H7 (cell line): ENCODE measurements at places on chromosomes 4 and X.
A peak's percentile ranks its signal among the peaks of the same experiment; 100 is the strongest.

DNA sequence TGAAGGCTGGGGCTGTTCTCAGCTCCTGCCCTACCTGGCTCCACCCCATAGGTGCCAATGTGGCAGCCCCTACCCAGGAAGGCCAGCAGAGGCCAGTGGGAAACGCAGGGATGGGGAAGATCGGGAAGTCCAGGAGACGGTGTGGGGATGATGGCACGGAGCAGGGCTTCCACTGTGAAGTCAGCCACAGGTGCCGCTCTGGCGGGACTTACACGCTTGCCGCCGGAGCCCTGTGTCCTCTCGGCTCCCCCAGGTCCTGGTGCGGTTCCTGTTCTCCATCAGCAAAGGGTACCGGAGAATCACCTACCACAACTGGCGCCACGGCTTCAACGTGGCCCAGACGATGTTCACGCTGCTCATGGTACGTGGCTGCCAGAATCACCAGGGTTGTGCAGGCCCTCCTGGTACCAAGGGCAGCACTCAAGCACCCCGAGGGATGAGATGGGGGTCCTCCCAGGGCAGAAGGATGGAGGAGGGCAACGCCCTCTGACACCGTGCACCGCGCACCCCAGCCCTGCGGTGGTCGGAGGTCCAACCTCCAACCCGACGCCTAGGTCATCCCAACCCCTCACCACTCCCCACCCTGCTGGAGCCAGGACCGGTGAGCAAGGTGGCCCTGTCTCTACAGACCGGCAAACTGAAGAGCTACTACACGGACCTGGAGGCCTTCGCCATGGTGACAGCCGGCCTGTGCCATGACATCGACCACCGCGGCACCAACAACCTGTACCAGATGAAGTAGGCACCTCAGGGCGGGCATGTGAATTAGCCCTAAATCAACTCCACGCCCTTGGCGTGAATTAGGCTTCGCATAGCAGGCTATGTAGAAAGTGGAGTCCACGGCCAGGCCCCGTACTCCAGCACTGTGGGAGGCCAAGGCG lies 12.0 kb downstream of the ATP5ME start:
- peak; percentile 63 for DNase-seq

DNA sequence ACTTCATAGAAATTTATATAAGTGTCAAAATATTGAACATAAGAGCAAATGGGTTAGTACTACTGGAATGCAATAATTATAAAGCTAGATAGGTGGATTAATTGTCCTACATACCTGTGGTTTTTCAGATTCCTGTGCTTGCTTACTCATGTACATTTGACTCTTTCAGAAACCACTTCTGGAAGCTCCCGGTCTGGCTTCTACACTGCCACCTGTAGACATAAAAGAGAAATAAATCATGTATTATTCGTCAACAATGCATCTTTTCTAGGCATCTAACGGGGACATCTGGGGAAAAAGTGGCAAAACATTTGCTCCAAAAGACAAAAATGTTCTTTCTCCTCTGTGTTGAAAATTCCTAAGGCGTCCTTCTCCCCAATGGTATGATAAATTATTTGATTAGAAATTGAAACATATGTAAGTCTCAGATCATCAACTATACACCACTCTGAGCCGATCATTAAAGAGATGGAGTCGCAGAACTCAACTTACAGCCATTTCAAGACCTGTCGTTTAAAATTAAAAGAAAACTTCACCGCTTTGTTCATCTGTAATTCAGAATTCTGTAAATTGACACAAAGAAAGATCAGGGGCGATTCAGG lies 648.7 kb upstream of the DIPK2B start:
- peak; percentile 19 for DNase-seq

DNA sequence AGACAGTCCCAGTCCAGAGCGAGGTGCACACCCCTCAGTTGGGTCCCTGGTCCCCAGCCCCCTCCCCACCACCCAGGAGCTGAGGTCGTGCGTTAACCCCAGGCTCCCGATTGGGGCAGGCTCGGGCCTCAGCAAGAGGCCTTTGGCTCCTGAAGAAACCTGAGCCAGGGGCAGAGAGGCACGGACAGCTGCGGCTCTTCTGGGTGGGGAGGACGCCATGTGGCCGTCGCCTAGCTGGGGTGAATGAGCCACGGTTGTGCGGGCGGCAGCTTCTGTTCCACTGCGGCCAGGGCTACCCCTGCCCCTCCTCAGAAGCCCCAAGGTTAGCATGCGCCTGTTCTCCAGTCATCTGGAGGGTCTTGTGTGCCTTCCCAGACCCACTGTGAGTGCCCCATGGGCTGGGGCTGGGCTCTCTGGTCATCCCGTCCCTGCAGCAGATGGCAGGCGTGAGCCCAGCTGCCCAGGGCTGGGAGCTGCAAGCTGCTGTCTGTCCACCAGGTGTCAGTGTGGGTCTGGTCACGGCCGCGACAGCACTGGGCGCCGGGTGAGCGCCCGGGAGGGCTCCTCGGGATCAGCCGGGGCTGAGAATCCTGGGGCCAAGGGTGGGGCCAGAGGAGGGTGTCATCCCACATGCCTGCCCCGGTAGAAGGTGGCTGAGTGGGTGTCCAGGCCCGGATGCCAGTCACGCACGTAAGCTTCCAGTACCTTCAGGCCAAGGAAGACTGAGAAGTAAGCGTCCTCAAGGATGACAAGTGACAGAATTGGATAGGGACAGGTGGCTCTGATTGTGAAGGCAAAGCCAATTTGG lies 21.9 kb downstream of the ATP2B3 start:
- peak; percentile 92 for DNase-seq

DNA sequence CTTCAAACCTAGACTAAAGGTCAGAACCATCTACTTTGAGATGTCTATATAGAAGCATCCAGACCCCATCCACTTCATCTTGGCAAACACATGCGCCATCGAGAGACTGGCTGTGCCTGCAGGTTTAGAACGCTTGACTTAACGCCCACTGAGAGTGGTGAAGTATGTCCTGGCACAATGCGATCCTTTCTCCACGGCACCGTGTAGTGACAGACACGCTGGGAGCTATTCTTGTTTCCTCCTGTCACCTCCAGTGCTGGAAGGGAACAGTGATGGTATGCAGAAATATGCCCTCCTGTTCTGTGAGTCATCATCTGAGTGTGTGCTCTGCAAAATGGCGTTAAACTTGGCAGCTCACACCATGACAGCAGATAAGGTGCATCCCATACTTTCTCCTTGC lies 330.2 kb downstream of the NLGN4X start:
- no peak for DNase-seq

GRCh38 chr4:57194068-57194611 lies 84.0 kb upstream of the IGFBP7 start:
- peak; percentile 73 for DNase-seq

DNA sequence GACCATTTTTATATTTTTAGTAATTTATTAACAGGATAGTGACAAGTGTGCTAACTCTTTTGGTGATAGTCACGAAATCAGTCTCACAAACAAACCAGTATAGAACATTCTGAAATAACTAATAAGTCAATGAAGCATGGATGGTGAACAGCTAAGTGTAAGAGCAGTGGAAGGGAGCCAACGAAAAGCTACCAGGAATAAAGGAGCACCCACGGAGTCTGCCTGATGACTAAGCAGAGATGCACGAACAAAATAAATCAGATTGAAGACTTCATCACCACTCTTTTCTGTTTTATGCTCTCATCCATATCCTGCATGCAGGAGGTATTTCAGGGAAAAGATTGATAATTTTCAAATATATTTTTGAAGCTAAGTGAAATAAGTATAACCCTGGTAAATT lies 891.1 kb upstream of the HS3ST1 start:
- no peak for DNase-seq

DNA sequence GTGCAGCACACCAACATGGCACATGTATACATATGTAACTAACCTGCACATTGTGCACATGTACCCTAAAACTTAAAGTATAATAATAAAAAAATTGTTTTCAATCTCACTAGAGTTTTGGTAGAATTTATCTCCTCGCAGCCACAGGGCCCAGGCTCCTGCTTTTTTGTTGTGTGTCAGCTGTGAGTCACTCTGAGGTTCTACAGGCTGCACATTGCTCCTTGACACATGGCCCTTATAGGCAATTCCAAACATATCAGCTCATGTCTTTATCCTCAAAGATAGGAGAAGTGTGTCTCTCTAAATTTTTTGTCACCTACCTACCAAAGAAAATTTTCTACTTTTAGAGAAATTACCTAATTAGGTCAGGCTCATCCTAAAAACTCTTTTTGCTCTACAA lies 252.1 kb upstream of the ADGRL3 start:
- DNase-seq: no peak

DNA sequence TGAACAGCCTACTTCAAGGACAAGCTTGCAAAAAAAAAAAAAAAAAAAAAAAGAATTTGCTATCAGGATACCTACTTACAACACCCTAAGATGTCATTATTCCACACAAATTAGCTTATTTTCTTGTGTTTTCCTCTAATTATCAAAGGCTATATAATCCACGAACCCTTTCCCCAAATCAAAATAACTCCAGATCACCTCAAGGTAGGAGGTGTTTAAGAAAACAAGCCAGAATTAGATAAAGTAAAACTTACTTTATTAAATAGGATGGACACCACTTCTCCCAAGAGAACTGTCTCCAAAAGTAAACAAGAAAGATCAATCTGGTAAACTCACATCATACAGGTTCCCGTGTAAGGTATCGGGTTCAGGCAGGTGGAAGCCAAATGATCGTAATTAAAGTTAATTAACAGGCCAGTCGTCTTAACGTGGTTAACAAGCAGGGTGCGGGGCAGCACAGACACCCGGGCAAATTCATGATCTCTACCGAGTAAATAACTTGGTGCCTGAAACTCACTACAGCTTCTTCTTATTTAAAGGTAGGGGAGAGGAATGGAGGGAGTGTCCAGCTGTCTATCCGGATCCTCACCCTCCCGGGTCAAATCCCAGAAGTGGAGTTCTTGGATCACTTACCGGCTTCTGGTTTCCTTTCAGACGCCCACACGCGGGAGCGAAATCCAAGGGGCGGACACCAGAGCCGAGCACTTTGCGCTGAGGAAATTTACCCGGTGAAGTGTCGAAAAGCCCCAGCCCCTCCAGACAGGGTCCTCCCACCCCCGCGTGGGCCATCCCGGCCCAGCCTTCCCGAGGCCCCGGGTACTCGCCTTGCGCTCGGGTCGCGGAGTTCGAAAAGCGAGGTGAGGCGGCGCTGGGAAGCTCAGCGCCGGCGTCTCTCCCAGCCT lies 708 bp downstream of the ARAP2 start:
- DNase-seq: peak; percentile 46
